ENCODE measurements at places on chromosomes 11 and 22.

- DNase-seq: peak; percentile 100
Observed at GRCh38 chr22:31211862-31212730, at the start of gene LIMK2. LIMK2 (plus strand) TSS chr22:31212298; CDS start chr22:31212409, 111 bp downstream.

DNA sequence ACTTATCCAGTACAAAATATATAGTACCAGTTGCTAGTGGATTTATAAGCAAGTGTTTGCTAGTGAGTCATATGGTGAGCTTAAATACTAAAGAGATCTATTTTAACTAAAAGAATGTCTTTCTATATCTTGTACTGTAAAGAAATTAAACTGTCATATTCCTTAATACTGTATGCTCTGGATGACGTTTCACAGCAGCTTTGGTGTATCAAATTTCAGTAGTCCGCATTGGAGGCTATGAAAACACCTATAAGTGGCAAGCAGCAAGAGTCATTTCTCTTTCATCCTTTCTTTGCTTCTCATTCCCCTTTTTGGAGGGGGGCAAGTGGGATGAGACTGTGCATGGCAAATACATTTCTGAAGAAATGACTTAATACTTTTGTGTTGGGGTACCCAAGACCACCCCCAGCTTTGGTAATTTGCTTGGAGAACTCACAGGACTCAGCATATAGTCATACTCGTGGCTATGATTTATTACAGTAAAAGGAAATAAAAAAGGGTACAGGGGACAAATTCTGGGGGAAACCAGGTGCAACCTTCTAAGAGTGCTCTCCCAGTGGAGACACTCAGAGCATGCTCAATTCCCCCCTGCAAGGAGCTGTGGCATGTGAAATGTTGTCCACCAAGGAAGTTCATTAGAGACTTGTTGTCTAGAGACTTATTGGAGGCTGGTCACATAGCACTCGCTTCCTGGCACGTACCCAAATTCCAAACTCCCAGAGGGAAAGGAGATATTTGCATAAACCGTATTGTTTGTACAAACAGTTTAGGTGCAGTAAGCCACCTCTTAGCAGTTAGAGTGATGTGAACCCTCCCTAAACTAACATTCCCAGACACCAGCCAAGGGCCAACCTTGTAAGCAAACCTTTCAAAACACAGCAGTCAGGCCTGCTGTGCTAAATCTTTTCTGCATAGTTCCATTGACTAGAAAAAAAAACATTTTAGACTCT, 210.8 kb downstream of the PGR start:
- no peak for DNase-seq

DNA sequence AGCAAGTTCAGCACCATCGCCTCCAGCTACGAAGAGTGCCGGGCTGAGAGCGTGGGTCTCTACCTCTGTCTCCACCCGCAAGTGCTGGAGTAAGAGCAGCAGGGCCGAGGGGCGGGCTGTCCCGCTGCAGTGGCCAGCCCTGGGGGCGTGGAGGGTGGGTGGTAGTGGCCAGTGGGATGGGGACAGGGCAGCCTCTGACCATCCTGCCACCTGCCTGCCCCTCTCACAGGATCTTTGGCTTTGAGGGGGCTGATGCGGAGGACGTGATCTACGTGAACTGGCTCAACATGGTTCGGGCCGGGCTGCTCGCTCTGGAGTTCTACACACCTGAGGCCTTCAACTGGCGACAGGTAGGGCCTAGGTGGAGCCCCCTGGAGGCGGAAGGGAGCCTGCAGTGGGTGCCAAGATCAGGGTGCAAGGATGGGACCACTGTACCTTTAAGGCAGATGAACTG, 15.0 kb upstream of the BBS1 start:
- DNase-seq: peak; percentile 34

- DNase-seq: no peak
Observed at GRCh38 chr11:73660497-73661034, 14.2 kb downstream of the PLEKHB1 start.

DNA sequence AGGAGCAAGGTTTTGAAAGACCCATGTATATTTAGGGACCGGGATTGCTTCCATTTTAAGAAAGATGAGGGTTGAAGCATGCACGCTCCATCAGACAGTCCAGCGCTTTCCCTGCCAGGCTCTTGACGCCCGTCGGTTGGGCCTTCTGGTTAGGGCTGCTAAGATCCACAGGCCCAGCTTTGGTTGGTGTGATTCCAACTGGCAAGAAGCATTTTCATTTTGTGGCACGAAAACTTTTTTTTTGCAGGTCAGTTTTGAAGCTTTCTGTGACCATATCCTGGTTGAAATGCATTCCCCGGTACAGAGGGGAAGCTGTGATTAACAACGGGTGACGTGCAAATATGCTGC, 34.3 kb upstream of the MPPED1 start:
- no peak for DNase-seq

GRCh38 chr11:11787305-11788062, 54.3 kb upstream of the USP47 start:
- DNase-seq: peak; percentile 76
